ENCODE measurements at places on chromosomes 11 and 22.

- no peak for DNase-seq
Observed at GRCh38 chr22:48973694-48974041, 854.0 kb downstream of the BRD1 start.

GRCh38 chr11:61023966-61024295, 52.5 kb downstream of the CD6 start:
- no peak for DNase-seq

GRCh38 chr11:69931060-69931910, 112.1 kb upstream of the FGF3 start:
- DNase-seq, result no peak

DNA sequence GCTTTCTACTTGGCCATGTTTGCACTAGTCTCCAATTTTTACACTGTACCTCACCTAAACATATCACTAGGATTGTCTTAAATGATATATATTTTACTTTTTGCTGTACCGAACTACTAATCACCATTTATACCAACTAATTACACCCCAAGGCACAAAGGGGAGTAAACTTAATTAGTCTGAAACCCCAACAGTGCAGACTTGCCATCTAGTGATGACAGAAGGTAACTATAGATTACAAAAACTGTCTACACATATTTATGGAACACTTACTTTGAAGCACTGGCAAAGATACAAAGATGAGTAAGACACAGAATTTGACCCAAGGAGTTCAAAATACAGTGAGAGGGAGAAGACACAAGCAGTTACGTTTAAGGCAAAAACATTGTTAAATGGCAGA, 139.7 kb downstream of the CNTN5 start:
- DNase-seq, result no peak

DNA sequence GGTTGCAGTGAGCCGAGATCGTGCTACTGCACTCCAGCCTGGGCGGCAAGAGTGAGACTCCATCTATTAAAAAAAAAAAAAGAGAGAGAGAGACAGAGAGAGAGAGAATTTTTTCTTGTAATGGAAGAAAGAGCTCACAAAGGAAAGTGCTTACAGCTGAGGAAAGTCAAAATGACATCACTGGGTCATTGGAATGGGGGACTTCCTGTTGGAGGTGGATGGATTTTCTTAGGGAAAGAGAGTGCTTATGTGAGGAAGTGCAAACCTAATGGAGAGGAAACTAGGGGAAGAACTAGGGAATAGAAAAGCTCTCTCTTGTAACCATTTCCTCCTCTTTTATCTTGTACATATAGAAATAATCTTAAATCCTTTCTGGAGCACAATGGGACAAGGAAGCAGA, 6.3 kb upstream of the PIWIL4 start:
- DNase-seq, result no peak

DNA sequence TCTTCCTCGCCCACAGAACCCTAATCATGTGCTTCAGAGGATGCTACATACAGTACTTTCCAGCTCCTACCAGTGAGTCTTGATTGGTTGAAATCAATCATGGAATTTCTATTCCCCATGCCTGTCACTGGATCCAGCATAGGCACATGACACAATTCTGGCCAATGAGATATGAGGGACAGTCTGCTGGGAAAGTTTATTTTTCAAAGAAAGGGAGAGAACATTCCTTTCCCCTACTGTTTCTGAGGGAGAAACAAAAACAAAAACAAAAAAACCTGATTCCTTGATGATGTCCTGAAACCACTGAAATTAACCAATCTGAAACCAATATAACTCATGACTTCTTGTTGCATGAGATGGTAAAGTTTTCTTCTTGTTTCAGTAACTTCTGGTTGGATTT, 3.3 kb upstream of the RCN1 start:
- DNase-seq, result peak; percentile 15

DNA sequence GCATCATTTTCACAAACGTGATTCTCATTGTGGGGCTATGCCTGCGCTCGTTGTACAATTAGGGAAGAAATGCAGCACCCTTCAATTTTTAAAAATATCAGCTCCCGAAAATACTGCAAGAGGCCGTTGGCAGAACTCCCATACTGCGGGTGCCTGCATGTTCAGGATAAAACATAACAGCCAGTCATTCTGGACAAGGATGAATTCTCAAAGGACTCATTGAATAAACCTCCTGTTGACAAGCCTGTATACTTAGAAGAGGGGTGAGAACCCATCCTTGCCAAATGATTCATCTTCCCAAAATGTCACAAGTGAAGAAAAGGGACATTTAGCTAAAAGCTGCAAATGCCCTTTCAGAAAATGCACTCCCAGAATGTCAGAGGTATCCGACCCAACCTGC, 141.9 kb downstream of the CSNK2A3 start:
- no peak for DNase-seq

DNA sequence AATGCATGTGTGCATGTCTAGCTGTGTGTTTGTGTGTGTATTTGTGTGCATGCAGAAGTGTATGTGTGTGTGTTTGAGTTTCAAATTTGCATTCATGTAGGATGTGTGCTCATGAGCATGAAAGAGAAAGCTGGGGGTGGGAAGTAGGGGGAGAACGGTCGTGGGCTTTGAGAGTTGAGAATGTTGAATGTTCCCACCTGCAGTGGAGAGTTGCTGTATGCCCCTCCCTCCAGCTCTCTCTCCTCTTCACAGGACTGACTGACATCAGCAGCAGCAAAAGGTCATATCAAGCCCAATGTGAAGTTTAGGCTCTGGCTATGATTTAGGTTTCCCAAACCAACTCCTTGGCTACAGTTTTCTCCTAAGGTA, 63.8 kb upstream of the RRAS2 start:
- no peak for DNase-seq

DNA sequence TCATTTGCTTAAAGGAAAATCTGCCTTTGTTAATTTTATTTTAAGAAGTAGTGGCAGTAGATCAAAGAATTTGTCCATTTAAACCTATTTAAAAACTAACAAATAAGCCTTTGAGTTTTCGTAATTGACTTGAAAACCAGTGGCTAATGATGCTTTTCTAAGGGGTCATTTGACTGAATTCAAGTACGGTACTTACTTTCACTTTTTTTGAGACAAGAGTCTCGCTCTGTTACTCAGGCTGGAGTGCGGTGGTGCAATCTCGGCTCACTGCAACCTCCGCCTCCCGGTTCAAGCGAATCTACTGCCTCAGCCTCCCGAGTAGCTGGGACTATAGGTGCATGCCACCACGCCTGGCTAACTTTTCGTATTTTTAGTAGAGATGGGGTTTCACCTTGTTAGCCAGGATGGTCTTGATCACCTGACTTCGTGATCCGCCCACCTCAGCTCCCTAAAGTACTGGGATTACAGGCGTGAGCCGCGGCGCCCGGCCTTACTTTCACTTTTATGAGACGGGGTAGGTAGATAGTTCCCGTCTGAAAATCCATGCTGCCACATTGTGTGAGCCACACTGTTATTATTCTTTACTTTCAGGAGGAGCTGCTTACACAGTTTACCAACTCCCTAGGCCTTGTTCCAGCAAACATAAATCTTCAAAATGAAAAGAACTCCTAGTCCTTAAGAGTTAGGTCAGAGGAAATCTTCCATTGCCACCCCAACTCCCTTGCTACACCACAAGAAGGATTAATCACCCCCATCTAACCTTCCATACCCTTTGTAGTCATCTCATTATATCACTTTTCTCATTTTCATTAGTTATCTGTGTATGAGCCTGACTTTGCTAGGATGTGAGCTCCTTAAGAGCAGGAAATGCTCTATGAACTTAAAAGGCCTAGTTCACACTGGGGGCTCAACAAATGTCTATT, 926.6 kb upstream of the CCDC90B start:
- DNase-seq, result no peak

DNA sequence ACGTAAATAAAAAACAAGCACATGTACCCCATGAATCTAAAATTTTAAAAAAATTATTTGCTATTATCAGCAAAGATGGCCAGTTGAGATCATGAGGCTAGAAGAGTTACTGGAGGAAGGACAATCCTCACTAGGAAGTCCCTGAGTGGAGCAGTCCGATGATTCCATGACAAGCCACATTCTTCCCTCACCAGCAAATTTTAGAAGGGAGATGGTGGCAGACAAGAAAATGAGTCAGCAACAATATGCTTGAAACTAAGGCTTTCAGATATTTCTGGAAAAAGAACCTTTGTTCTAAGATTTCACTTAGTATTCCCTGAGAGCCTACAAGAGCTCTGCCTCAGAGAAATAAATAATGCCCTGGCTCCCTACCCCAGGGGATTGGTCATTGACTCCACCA, 34.9 kb downstream of the P4HA3 start:
- DNase-seq, result no peak

Measured in RCC 7860 (cell line).